ENCODE measurements at places on chromosomes 2 and 18.

DNA sequence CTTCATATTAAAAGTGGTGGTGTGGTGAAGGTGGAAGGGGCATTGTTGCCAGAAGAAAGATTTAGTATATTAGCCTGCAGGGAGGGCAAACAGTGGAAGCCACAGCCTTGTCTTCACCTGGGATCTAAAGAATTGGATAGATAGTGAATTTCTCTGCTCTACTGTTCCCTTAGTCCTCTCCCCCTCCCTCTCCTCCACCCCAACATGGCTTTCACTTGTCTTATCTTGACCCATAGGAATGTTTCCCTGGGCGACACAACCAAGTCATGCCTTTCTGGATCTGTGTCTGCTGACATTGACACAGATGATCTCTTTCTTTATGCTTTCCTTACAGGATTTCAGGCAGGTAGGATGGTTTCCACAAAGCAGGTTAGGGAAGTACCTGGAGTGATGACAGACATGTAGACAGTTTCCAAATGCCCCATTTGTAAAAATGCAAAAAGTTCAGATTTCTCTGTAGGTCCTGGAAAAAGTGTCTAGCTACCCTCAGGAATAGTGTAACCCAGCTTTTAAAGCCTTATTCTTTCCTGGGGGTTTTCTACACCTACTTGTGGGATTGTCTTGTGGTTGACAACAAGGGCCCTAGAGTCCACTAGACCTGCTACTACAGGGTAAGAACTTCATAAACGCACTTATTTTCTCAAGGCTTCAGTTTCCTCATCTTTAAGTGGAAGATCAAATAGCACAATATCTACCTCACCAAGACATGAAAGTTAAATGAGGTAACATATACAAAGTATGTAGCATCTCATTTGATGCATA is 184.2 kb upstream of the SP5 start:
- DNase-seq, result no peak

DNA sequence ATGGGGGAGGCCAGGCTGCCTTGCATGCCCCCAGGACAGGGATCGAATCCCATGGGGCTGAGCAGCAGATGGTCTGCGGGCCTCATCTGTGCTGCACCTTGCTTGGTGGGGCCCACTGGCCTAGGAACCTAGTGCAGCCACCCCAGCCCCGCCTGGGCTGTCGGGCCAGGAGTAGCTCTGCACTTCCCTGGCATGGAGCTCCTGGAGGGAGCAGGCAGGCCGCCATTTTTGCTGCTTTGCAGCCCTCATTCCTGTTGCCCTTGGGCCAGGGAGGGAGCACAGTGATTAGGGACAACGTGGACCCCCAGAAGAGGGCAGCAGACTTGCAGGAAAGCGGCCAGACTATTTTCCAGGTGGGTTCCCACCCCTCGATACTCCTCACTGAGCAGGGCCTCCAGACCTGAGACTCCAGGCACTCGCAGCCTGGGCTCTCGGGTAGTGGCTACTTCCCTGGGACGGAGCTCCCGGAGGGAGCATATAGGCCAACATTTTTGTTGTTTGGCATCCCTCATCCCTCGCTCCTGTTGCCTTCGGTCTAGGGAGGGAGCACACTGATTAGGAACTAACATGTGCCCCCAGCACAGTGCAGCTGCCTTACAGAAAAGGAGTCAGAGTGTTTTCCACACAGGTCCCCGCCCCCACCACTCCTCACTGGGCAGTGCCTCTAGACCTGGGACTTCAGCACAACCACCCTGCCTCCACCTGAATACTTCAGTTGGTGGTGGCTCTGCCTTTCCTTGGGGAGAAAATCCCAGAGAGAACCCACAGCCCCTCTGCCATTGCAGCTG is 99.5 kb downstream of the MAIP1 start:
- DNase-seq, result no peak

- no peak for DNase-seq
These were observed 27.0 kb downstream of the RBKS start for GRCh38 chr2:27863146-27863545.

DNA sequence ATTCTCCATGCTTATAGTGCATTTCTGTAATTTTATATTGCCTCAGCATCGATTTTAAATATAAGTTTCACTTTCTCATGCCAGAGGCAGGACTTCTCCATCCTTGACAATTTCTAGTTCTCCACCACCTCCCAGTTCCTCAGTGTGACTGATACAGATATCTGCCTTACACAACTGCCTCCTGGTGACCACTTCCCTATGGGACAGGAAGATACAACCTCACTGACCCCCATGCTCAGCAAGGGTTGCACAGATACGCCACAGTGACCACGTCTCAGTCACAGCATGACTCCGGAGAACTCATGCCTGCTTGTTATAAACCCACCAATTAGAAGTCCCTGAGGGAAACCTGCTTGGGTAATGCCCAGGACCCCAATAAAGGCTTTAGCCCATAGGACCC is 284.0 kb upstream of the MC4R start:
- no peak for DNase-seq

- peak; percentile 88 for DNase-seq
These were observed 131.1 kb downstream of the FMNL2 start for GRCh38 chr2:152466041-152466440.

DNA sequence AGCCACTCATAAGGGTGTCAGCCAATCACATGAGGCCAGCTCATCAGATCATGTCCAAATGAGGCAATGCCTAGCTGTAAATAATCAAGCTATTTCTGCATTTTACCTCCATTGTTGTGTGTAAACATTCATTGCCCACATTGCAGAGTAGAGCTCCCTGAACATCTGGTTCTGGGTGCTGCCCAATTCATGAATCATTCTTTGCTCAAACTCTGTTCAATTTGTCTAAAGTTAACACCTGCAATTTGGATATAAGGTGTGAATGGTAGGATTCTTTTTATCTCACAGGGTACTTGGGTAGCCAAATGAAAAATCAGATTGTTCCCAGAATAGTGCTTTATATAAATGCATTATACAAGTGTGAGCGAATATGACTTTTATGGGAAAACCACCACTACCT is 345.5 kb upstream of the NT5C1B start:
- no peak for DNase-seq

GRCh38 chr2:88693911-88694414 is 2.5 kb downstream of the RPIA start:
- no peak for DNase-seq

GRCh38 chr2:36871068-36871707 is 95.1 kb downstream of the STRN start:
- no peak for DNase-seq

GRCh38 chr2:240579771-240580614 is 6.5 kb upstream of the CAPN10 start:
- peak; percentile 92 for DNase-seq

DNA sequence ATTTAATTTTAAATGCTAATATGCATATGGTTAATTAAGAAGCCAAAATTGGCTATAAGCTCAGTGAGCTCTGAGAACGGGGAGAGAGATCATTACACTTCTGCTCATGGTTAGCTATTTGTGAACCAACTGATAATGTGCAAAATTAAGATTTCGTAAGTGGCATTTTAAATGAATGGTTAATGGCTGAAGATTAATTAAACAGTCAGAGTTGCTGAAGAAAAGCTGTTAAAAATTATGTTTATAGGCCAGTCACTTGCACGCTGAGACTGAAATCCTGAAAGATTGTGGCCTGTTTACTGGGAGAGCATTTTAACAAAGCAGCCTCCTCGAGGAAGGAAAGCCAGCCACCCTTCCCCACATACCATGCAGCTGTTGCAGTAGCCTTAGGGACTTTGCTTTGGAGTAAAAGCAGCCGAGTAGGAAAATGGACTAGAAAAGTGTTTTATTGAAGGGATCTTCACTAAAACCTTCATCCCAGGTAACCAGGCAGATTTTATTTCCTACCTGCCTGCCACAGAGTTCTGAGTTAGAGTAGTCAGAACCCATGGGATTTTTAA is 218.8 kb upstream of the NRP2 start:
- DNase-seq, result no peak

DNA sequence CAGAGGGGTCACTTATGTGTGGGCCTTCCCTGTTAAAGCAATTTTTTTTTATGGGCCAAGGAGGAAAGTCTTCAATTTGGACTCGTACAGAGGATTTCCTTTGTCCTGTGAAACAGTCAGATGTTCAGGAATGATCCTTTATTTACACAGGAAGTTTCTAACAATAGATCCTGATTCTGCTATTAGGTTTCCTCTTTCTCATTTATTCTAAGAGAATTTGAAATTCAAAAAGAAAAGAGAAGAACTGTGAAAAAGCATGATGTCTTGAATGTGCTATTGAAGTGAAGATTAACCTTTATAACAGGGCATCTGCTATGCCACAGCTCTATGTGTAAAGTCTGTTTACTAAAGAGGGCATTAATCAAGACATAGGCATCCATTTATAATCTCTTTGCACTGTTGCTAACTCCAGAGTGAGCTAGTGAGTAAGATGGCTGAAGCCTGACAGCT is 105.3 kb upstream of the FAM98A start:
- DNase-seq, result no peak

DNA sequence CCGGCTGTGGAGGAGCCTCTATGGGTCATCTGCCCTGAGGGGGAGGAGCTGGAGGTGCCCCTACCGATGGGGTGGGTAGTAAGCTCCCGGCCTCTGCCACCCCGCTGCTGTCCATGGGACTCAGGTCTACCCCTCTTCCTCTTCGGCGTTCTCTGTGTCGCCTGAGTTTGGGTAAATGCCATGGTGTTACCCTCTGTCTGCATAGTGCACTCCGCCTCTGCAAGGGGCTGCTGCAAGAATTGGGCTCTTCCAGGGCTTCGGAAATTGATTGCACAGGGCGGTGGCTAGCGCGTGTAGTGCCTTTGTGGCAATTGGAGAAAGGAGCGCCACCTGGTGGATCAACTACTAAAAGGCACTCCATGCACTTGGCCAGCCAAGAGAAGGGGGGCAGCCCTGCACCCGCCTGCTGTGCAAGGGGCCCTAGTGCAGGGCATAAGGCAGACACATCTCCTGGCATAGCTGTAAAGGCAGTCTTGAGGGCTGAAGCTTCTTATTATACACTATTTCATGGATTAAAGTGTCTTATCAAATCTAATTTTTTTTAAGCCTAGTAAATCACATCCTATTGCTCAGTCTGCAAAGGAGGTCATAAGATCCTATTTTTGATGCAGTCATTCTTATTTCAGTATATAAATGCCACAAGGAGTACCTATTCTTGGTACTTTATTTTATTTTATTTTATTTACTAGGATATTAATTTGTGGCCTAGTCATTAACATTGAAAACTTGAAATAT is 308.9 kb downstream of the PDE11A start:
- DNase-seq, result peak; percentile 88

GRCh38 chr2:71895320-71896161 is 252.1 kb downstream of the CYP26B1 start:
- DNase-seq, result no peak

GRCh38 chr2:99680946-99681345 is 191.1 kb upstream of the REV1 start:
- DNase-seq, result peak; percentile 56

- no peak for DNase-seq
These were observed 1137.7 kb upstream of the DDX18 start for GRCh38 chr2:116676776-116677175.

GRCh38 chr2:127860130-127860529 is 2.2 kb upstream of the POLR2D start:
- DNase-seq, result no peak

- DNase-seq, result no peak
These were observed 79.9 kb upstream of the FAM237A start for GRCh38 chr2:206562375-206562774.

- no peak for DNase-seq
These were observed 17.8 kb downstream of the THNSL2 start for GRCh38 chr2:88187927-88188326.

- DNase-seq, result peak; percentile 46
These were observed 148.0 kb downstream of the HDAC4 start for GRCh38 chr2:239252801-239253200.

DNA sequence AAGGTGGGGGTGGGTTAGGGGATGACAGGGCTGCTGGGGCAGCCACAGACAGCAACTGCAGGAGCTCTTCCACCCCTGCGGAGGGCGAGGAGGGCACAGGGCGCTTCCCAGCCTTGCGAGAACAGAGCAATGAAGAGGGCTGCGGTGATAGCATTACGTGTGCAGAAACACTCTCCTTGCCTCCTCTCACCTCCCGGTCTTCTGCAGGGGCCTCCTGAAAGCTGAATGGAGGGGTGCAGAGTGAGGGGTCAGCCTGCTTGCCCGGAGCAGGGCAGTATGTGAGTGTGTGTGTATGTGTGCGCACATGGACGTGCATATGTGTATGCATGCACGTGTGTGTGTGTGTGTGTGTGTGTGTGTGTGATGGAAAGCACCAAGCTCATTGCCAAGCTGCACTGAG is 29.5 kb upstream of the IL1R2 start:
- no peak for DNase-seq

GRCh38 chr2:117963446-117963845 is 50.4 kb downstream of the CCDC93 start:
- no peak for DNase-seq

- no peak for DNase-seq
These were observed 326.8 kb downstream of the CCDC85A start for GRCh38 chr2:56510610-56511009.

DNA sequence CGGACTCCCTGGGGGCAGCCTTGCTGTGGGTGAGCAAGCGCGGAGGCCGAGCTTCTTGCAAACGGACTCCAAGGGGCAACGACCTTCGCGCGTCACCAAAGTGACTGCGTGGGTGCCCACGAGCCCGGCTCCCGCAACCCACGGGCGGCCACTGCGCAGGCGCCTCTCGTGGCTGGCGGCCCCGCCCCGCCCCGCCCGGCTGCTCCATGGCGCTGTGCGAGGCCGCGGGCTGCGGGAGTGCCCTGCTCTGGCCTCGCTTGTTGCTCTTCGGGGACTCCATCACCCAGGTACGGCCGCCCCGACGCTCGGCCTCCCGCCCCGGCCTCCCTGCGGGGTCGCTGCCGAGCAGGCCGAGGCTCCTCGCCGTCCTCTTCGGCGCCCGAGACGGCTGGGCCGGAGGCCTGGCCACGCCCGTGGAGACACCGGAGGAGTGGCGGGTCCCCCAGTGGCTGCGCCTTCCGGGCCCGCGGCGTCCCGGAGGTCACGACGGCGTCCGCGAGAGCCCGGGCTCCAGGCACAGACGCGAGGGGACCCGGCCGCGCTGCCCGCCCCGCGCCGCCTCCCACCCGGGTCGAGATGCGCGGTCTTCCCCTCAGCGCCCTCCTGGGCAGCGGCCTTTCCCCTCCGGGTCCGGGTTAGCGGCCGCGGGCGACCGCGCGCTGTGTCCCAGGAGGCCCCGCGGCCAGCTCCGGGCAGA is at the start of gene IAH1:
TSS of gene IAH1 (plus strand) at position 191 of the 697 bp plus-strand sequence. CDS start at position 207, 16 bp downstream.
- peak; percentile 78 for DNase-seq

GRCh38 chr18:35979112-35979511 is 6.6 kb downstream of the RMP24 start:
- no peak for DNase-seq

GRCh38 chr2:30622452-30622851 is 175.4 kb downstream of the LCLAT1 start:
- no peak for DNase-seq
